Stimulated activated CD8-positive, alpha-beta memory T cell treated with anti-CD3 and anti-CD28 coated beads, Interleukin-7, amount 100 ng/mL, for 48 hours (primary cell): ENCODE measurements at places on chromosomes 5 and 9.

- no peak for DNase-seq
Measured at GRCh38 chr5:80348171-80348570, 28.4 kb downstream of the SPZ1 start.

- no peak for DNase-seq
Measured at GRCh38 chr9:99003308-99003707, 59.6 kb downstream of the COL15A1 start.

DNA sequence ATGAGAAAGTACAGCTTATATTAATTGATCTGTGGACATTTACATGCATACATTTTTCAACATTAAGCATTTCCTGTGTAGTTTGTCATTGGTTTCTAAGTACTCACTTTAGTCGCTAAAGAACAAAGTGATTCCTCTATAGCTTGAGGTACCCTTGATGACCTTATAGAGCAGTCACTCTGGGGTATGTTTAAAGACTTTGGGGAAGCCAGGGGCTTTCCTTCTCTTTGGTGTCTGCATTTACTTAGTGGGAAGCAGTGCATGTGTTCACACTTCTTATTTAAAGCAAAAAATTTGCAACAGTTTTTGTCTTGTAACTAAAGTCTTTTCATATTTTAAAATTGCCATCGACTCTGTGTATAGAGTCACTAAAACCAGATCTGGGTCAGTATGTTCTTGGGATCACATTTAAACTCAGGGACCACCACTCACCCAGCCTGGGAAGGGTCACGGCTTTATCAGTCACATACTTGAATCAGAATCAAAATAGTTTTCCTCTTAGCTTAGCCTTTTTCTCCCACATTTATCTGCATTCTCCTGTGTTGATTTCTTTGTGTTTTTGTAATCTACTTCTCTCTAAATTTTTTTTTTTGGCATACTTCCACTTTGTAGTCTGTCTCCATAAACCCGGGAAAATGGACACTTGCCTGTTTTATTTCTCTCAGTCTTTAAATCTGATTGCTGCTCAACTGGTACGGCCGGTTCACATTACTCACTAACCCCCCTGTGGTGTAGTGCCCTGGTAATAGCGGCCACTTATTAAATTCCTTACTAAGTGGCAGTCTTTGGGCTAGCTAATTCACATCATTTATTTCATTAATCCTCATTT lies 143.9 kb upstream of the FBN2 start:
- DNase-seq: no peak

- DNase-seq: no peak
Measured at GRCh38 chr5:73170522-73170921, 2.5 kb upstream of the TMEM174 start.

GRCh38 chr9:81626511-81626910 lies 62.8 kb downstream of the TLE1 start:
- DNase-seq: no peak
